ENCODE measurements at places on chromosomes 2 and 18.

GRCh38 chr18:6745504-6746031 lies 16.1 kb downstream of the ARHGAP28 start:
- no peak for DNase-seq

DNA sequence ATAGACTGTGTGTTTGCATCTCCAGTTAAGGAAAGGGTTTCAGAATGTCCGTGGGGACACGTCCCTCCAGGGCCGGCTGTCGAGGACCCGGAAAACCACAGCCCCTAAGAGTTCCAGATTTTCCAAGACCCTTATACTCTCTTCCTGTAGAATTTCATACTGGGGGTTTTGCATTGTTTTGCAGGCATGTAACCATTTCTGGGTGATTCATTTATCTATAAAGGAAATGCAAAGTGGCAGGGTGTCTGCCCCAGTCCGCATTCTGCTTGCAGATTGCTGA lies 8.5 kb downstream of the SP9 start:
- no peak for DNase-seq

DNA sequence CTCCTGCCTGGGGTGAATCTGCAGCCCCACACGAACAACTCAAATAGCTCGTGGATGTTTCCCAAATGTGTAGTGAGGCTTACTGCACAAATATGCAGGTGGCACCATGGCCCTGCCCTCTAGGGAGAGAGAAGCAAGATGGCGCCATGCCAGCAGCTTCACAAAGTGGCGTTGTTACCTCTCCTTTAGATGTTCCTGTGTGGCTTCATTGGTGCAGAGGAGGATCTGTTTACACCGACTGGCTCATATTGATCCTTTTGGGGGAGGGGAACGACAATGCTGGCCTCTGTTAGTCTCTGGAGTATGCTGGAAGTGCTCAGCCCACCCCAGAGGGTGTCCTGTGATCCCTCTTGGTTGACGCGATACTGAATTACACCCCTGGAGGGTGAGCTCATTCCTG lies 99.5 kb upstream of the GATA6 start:
- DNase-seq, result no peak

- DNase-seq, result no peak
These were observed 134.5 kb downstream of the ZEB2 start for GRCh38 chr2:144385381-144385780.

- no peak for DNase-seq
These were observed 38.4 kb downstream of the ADCY3 start for GRCh38 chr2:24881623-24882022.

GRCh38 chr2:112257575-112257974 lies 2.7 kb upstream of the ZC3H8 start:
- DNase-seq, result no peak

- no peak for DNase-seq
These were observed 487.7 kb downstream of the LRRTM4 start for GRCh38 chr2:77034445-77034844.

DNA sequence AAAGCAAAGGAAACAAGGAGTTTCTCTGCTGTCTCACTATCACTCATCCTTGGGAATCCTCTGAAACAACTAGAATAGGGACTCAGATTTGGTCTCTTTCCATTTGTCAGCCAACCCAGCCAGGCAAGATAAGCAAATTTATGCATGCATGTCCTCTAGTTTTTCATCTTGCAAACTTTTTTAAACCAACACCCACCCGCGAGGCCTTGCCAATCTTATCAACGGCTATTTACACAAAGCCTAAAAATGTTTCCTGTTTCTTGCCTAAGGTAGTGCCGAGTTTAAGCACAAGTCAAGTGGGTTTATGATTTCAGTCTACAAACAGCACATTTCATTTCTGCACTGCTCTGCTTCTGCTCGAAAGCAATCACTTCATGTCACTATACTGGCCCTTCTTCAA lies 240.9 kb downstream of the STK39 start:
- no peak for DNase-seq

GRCh38 chr18:7571626-7572025 lies 4.5 kb downstream of the PTPRM start:
- no peak for DNase-seq

GRCh38 chr18:24631243-24632025 lies 171.0 kb downstream of the HRH4 start:
- no peak for DNase-seq

DNA sequence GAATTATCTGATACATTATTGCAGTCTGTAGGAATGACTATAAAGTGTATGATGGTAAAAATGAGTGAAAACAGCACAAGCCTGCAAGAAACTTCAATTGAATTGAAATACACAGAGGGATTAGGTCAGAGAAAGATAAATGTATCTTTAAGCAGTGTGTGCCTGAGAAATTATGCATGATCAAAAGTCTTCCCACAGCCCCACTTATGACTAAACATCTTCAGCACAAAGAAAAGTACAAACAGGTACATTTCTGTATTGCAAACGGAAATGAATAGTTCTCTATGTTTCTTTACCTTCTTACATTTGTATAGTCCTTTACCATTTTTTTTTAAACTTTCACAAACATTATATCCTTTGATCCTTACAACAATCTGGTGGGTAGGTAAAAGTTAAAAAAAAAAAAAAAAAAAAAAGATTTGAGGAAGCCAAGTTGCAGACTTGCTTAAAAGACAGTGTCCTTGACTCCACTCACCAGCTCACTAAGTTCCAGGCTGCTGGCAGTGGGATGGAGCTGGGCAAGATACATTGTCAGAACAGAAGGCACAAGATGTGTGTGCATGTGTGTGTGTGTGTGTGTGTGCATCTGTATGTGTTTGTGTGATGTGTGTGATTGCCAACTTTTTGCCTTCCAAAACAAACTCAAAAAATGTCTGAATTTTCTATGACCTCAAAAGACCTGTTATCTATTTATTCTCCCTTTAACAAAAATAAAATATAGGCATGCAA lies 423.7 kb upstream of the ACVR2A start:
- DNase-seq, result no peak

Measured in renal cortex interstitium (tissue), 15 donors.